CD8-positive, alpha-beta T cell (primary cell): ENCODE measurements at places on chromosomes 5 and 9.

DNA sequence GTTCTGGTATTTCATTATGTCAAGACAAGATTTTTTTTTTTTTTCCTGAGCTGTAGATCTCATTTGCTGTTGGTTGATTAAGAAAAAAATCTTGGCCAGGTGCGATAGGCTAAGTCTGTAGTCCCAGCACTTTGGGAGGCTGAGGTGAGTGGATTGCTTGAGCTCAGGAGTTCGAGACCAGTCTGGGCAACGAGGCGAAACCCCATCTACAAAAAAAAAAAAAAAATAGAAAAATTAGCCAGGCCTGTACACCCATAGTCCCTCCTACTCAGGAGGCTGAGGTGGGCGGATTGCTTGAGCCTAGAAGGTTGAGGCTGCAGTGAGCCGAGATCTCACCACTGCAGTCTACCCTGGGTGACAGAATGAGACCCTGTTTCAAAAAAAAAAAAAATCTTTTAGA is 12.2 kb downstream of the CDC42SE2 start:
- no peak for DNase-seq

DNA sequence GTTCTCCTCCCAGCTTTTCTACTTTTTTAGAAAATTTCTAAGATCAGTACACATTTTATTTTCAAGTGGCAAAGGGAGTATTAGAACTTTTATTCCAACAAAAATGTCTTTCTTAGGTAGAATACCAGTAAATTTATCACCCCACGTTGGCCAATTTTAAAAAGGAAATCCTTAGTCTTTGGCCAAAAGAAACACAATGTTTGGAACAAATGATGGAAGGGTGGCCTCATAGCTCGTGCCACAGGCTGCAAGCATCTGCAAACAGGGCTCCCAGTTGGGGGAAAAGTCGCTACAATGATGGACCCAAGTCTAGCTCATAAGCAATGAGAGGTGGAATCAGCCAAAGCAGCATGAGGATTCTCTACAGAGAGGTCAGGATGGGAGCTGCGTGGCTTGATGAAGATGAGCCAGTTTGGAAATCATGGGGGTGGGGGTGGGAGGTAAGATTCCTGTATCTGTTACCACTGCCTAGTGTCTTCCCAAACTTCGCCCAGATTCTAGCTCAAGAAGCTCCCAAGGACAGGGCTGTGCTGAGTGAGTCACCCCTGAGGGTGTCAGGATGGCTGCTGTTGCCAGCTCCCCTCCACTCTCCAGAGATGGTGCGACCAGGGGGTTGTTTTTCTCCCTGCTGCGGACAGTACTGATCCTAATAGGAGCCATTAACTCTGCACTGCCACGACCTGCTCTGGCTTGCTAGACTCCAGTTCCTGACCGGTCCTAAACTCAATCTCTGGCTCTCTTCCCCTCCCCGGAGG is 75.6 kb downstream of the DCP2 start:
- DNase-seq = no peak

- no peak for DNase-seq
Measured at GRCh38 chr5:167796672-167797071, 494.8 kb upstream of the WWC1 start.

DNA sequence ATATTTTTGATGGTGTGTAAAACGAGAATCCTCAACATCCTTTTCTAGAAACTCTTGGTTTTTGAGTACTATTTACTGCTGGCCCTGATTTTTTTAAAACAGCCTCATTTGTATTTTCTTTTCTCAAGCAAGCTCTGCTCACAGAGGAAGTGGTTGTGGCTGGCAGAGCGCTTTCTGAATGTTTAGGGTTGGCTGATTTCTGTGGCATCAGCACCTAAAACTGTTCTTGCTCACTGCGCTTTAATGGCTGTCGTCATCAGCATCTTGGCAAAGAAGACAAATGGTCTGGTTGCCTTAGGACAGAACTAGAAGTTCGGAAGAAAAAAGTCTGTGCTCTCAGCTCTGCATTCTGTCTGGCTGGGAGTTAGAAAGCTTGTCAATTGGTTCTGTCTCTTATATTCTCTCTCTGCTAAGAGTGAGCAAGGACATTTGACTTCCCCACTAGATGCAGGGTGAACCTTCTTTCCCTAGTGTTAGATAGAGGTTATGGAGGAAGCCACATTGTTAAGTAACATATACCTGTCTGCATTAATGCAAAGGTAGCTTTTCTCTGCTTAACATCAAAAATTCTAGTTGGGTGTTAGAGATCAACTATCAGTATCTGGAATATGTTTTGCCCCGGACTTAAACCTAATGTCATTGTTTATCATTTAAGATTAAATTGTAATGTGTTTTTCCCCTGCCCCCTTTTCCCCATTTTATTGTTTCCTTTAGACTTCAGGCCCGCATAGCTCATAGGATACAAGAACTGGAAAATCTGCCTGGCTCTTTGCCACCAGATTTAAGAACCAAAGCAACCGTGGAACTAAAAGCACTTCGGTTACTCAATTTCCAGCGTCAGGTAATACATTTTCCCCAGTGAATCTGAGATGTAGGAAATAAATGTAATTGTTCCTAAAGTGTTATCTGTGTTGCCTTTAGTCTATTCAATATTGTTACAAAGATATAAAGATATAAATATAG is 39.0 kb downstream of the SMARCA2 start:
- DNase-seq = peak; percentile 83

- no peak for DNase-seq
Measured at GRCh38 chr5:122730037-122730436, 44.8 kb upstream of the SNX2 start.

GRCh38 chr9:109652971-109653370 is 127.0 kb upstream of the PALM2AKAP2 start:
- no peak for DNase-seq

DNA sequence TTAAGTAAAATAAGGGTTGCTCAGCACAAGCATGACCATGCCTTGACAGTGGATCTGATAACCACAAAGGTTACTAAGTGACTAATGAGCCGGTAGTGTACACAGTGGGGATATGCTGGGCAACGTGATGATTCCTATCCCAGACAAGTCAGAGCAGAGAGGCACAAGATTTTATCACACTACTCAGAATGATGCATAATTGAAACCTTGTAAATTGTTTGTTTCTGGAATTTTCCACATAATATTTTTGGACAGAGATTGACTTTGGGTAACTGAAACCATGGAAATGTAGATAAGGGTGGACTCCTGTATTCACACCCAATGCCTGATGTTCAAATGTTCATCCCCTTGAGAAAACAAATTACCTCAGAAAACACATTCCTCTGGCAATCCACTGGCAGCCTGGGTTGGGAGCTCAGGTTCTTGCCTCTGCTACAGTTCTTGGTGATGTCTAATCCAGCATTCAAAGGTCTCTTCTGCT is 16.2 kb upstream of the ERAP1 start:
- DNase-seq = no peak

DNA sequence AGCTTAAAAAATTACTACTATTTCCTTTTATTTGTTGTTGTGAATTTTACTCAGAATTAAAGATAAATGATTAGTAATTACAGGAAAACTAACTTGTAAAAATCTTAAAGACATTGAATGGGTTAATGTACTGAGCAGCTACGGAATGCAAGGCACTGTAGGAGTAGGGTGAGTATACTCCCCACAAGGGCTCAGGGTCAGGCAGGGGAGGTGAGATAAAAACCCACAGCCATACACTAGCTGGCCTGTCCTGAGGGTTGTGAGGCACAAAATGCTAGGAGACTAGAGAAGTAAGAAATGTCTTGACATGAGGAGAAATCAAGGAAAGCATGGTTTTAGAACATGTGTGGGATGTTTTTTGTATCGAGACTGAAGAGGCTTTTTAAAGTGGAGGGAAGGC is 13.4 kb downstream of the ZBED3 start:
- DNase-seq = no peak

DNA sequence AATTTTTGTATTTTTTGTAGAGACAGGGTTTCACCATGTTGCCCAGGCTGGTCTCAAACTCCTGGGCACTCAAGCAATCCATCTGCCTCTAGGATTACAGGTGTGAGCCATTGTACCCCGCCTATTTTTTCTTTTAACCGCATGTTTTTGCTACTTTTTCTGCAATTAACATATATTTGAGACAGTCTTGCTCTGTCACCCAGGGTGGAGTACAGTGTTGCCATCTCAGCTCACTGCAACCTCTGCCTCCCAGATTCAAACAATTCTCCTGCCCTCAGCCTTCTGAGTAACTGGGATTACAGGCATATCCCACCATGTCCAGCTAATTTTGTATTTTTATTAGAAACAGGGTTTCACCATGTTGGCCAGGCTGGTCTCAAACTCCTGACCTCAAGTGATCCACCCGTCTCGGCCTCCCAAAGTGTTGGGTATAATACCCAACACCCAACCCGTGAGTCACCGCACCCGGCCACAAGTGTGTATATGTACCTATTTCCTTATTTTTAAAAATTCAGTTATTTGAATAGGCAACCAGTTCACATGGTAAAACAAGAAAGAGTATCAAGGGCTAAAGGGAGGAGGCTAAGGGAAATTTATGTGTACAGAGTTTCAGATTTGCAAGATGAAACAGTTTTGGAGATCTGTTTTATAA is 13.3 kb downstream of the PHAX start:
- DNase-seq = no peak

DNA sequence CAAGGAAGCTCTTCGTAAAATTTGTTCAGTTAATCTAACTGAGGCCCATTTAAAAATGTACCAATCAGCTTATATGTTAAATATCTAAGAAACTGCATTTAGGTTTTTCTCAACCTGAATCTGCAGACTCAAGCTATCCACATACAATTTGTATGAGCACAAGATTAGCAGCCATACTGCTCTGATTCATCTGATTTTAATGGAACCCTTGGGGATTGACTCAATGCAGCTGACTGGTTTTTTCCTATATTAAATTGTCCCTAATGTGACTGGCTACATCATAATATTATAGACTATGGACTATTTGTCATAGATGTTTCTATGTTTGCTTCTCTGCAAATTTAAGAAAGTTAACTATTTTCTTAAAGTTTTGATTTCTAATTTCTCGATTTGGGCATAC is 451.0 kb upstream of the TUSC1 start:
- DNase-seq = no peak

GRCh38 chr5:115767424-115767823 is 49.0 kb downstream of the CDO1 start:
- DNase-seq = no peak

GRCh38 chr9:130020618-130021017 is 22.4 kb downstream of the FNBP1 start:
- DNase-seq = no peak

GRCh38 chr9:99860266-99860665 is 38.6 kb downstream of the NR4A3 start:
- no peak for DNase-seq

DNA sequence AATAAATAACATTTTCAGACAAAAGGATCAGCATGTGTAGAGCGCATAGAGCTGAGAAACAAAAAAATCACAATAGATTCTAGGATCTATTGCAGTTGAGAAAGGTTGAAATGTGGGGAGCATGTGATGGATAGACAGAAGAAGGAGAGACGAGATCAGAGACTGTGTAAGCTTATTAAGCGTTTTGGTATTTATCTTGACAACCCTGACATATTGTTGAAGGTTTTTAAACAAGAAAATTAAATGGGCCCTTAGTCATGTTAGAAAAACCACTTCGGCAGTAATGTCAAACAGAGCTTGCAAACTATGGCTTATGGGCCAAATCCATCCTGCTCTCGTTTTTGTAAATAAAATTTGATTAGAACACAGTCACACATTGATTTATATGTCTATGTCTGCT is 200.5 kb upstream of the KLF4 start:
- no peak for DNase-seq

DNA sequence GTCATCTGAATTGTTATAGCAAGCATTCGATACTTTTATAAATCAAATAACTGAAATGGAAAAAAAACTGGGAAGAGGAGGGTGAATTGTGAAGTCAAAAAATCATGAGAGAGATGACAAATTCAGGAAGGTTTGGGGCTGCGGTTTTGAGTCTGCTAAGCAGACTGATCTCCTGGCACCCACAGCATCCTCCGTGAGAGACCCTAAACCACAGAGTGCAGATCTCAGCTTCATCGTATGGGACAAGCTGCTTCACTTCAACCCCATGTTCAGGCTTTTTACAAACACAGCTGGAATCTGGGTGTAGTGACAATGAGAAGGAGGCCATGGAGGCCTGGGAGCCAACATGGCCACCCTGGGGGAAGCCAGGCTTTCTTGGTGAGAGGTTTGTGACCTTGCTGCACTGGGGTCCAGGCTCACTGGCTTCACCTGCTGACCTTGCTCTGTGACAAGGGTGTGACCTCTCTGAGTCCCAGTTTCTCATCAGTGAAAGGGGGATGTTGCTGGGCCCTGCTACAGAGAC is 19.4 kb downstream of the USP20 start:
- peak; percentile 77 for DNase-seq

- peak; percentile 52 for DNase-seq
Measured at GRCh38 chr9:21813575-21814473, 11.4 kb downstream of the MTAP start.

GRCh38 chr9:33813712-33814641 is 3.0 kb upstream of the UBE2R2 start:
- DNase-seq = no peak

DNA sequence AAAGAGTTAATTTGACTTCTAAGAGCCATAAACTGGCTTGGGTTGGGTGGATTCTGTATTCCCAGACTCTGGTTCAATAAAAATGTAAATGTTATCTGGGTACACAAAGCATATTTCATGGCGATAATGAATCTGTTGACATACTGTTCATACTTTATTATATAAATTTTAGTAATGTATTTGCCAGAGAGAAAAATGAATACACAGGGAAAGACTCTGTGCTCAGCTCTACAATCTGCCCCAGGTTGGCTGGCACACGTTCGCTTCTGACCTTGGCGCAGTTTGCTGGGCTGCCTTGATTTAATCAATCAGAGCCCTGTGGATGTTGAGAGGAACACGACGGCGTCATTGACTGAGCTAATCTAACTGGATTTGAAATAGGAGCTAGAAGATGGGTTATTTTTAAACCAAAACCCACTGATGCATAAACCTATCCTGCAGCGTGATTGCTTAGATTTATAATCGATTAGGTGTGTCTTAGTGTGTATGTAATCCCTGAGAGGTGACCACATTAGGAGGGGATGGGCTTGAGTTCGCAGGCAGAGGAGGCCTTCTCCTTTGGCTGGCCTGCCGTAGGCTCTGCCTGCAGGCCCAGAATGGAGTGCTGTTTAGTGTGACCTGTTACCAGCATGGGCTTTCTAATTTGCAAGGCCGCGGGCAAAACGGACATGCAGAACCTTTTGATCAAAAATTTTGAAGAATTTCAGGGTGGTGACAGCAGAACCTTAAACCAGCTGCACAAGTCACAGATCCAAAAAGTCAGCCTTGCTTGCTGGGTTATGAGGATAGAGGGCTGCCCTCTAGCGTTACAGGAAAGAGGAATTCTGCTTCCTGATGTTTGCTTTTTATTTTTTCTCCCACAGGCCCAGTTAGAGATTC is 3.9 kb upstream of the ADCY2 start:
- no peak for DNase-seq

GRCh38 chr9:128246471-128246870 is 29.3 kb downstream of the GOLGA2 start:
- DNase-seq = no peak
